Small intestine (tissue), 16 donors: ENCODE measurements at places on chromosomes 6 and 20. TPM values are rescaled to one million over a fixed set of nuclear protein-coding genes. Genes with fewer than 3 reads are reported as not detected.
A peak's percentile ranks its signal among the peaks of the same experiment; 100 is the strongest.

Gene CCN6
- not detected for polyA plus RNA-seq

Gene SIRPD
- polyA plus RNA-seq, result 1.2 TPM

DNA sequence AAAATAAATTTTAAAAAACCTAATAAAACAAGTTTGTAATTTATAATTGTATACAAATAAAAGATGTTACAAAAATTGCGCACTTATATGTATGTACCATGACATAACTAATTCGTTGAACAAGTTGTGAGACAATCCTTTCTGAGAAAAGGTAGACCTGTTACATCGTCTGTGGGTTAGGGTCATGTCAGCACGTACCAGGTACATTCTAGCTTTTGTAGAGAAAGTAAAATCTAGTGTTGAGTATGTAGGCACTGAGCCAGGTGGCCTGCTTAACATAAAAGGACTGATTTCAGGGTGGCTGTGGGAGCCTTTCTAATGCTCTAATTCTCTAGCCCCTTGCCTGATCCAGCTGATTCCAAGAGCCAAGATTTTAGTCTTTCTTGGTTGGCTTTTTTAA, 10.4 kb downstream of the RPL7L1 start:
- peaks cover 23% of the 10 kb centered on the region for H3K4me1 ChIP-seq
- H3K4me3 ChIP-seq, result peak overlapping the region; percentile 64
- no peak overlapping the region for H3K27ac ChIP-seq

GRCh38 chr20:41480054-41480770, 113.6 kb upstream of the EMILIN3 start:
- DNase-seq, result no peak
- H3K27ac ChIP-seq, result no peak overlapping the region
- H3K27me3 ChIP-seq, result no peaks in the 10 kb centered on the region
- no peak overlapping the region for H3K4me3 ChIP-seq
- peaks cover 7% of the 10 kb centered on the region for H3K36me3 ChIP-seq

- no peaks in the 10 kb centered on the region for H3K27me3 ChIP-seq
- no peaks in the 10 kb centered on the region for H3K4me1 ChIP-seq
- H3K36me3 ChIP-seq, result no peaks in the 10 kb centered on the region
- H3K27ac ChIP-seq, result no peak overlapping the region
- H3K4me3 ChIP-seq, result no peak overlapping the region
Observed at GRCh38 chr6:1099264-1099663, 212.6 kb upstream of the FOXQ1 start.

GRCh38 chr20:62305149-62305764, 2.5 kb downstream of the ADRM1 start:
- no peaks in the 10 kb centered on the region for H3K27me3 ChIP-seq
- peaks cover 9% of the 10 kb centered on the region for H3K36me3 ChIP-seq
- no peak overlapping the region for H3K27ac ChIP-seq
- H3K4me3 ChIP-seq, result no peak overlapping the region
- DNase-seq, result no peak

DNA sequence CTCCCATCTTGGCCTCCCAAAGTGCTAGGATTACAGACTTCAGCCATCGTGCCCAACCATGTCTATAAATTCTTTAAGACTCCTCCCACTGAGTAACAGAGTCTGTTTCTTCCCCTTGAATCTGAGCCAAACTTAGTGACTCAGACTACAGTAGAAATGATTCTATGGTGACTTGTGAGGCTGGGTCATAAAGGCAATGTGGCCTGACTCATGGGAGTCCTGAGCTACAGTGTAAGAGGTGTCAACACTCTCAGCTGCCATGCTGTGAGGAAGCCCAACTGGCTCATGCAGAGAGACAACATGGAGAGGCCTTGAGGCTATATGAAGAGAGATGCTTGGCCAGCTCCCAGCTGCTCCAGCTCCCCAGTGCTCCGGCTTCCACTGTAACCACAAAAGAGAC, 5.2 kb upstream of the NRSN2 start:
- DNase-seq, result no peak
- no peak overlapping the region for H3K27ac ChIP-seq
- no peaks in the 10 kb centered on the region for H3K36me3 ChIP-seq
- no peaks in the 10 kb centered on the region for H3K4me1 ChIP-seq
- H3K4me3 ChIP-seq, result no peak overlapping the region
- no peaks in the 10 kb centered on the region for H3K27me3 ChIP-seq

GRCh38 chr20:19492116-19492515, 265.9 kb upstream of the RIN2 start:
- no peak overlapping the region for H3K27ac ChIP-seq
- H3K4me3 ChIP-seq, result no peak overlapping the region
- H3K4me1 ChIP-seq, result no peaks in the 10 kb centered on the region
- DNase-seq, result no peak

DNA sequence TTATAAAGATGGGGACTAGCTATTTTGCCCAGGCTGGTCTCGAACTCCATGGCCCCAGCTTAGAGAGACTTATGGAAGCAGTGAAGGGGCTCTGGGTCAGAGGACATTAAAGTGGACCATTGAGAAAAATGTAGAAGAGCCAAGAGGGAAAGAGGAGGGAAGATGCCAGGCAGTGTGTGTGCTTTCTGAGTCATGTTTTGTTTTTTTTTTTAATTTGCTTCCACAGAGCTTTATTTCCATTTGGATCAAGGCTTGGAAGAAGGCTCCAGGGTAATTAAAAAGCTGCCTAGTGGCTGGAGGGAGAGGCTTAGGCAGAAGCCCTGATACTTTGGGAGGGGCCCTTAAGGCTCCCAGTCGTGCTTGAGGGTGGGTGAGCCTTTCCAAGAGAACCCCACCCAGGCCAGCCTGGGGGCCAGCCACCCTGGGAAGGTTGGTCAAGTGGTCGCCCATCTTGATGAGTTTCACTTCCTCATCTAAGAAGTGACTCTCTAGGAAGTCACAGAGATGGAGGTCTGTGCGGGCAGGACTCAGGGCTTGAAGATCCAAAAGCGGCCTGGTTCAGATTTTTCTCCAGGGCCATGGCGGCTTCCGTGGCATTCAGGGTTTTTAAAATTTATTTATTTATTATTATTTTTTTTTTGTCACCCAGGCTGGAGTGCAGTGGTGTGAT, 3.0 kb upstream of the ZNF335 start:
- no peaks in the 10 kb centered on the region for H3K36me3 ChIP-seq
- DNase-seq, result no peak
- peaks cover 7% of the 10 kb centered on the region for H3K4me1 ChIP-seq
- no peak overlapping the region for H3K27ac ChIP-seq
- H3K4me3 ChIP-seq, result no peak overlapping the region

DNA sequence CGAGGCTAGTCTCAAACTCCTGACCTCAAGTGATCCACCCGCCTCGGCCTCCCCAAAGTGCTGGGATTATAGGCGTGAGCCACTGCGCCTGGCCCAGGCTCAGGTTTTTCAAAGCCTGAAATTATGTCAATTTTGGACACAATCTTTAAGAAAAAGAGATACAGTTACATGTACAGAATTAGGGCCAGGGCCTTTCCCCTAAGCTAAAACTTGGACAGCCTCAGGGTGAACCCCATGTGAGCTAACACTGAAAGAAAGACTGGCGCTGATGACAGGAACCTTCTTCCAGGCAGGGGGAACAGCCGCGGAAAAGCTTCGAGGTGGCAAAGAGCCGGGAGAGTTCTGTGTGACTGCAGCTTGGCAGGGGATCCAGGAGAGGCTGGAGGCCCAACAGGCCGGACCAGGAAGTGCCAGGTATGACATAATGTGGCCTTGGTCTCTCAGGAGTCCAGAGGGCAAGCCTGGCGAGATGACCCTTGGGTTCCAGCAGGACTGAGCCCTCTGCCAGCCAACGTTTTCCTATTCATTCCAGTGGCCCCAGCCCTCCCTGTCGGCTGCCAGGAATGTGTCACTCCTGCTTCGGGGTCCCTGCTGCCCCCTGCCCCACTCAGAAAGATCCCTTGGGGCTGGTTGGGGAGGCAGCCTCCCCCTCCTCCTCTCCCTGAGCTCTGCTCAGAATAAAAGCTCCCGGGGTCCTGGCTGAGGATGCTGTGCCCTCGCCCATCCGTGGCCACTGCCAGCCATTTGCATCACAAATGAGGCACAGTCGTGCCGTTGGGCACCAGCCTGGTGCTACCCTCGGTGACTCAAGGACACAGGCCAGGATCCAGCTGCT, 37.3 kb downstream of the RBM38 start:
- H3K27me3 ChIP-seq, result no peaks in the 10 kb centered on the region
- peaks cover 3% of the 10 kb centered on the region for H3K4me1 ChIP-seq
- DNase-seq, result no peak
- H3K36me3 ChIP-seq, result no peaks in the 10 kb centered on the region

DNA sequence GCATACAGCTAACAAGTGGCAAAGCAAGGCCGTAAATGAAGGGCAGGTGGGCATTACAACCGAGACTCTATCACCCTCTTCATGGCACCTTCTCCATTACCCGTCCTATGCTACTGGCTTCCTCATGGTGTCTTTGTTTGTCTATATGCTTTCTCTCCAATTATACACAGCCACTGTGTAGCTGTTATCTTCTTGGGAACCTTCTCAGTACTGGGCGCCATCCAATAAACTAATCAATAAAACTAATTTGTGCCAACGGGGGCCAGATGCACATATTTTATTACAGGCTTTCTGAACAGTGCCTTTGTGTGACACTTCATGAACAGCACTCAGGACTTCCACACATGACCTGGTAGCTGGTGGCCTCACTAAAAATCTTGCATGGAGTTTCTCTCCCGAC, 149.8 kb upstream of the PCSK2 start:
- no peak overlapping the region for H3K27ac ChIP-seq
- no peak overlapping the region for H3K4me3 ChIP-seq
- DNase-seq, result no peak
- no peaks in the 10 kb centered on the region for H3K4me1 ChIP-seq
- no peaks in the 10 kb centered on the region for H3K36me3 ChIP-seq
- no peaks in the 10 kb centered on the region for H3K27me3 ChIP-seq

DNA sequence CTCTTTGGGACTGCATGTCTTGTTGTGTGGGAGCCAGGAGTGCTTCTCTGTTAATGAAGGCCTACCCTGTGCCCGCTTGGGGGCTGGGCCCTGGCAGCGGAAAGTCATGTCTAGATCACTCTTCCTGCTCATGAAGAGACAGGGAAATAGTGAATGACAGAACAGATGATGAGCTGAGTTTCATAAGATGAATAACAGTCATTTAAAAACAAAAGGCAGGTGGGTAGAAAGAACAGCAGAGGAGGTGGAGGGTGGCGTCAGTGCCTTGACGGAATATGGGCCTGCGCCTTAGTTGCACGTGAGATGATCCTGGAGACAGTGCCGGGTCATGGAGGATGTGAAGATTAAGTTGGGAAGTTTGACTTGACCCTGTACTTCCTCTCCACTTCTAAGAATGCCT, 85.5 kb downstream of the ARID1B start:
- H3K27me3 ChIP-seq, result no peaks in the 10 kb centered on the region
- H3K4me3 ChIP-seq, result no peak overlapping the region
- DNase-seq, result no peak
- peaks cover 2% of the 10 kb centered on the region for H3K4me1 ChIP-seq
